ENCODE measurements at places on chromosomes 3 and 15. TPM values are rescaled to one million over a fixed set of nuclear protein-coding genes. Genes with fewer than 3 reads are reported as not detected.

The ATP2B2 gene
- not detected for total RNA-seq

The TBCCD1 gene
- total RNA-seq = 8.8 TPM

The ISLR2 gene
- not detected for total RNA-seq

The SLC49A4 gene
- 13.8 TPM for total RNA-seq

The AHSG gene
- total RNA-seq = not detected

The SLC28A1 gene
- total RNA-seq = 0.08 TPM

The AGTR1 gene
- total RNA-seq = not detected

The ATP2C1 gene
- 29.3 TPM for total RNA-seq

The MEGF11 gene
- total RNA-seq = 0.51 TPM

The FSD2 gene
- total RNA-seq = not detected

The GOLGA6L7 gene
- not detected for total RNA-seq

The BAHD1 gene
- 26.6 TPM for total RNA-seq

The LDHAL6B gene
- total RNA-seq = not detected

The EPHB1 gene
- not detected for total RNA-seq

The NUDT16 gene
- total RNA-seq = 17.6 TPM

The ALDH1A3 gene
- 21.0 TPM for total RNA-seq

All from HT-29 (cell line).